Upper lobe of right lung (tissue), 1 donor: ENCODE measurements at places on chromosomes 1 and 21. TPM values are rescaled to one million over a fixed set of nuclear protein-coding genes. Genes with fewer than 3 reads are reported as not detected.

Gene GFI1
- 5.4 TPM for total RNA-seq

- H3K4me3 ChIP-seq, result no peak overlapping the region
- no peak for DNase-seq
- H3K27ac ChIP-seq, result peak overlapping the region; percentile 38
- no peaks in the 10 kb centered on the region for H3K36me3 ChIP-seq
These were observed 164.9 kb downstream of the RERE start for GRCh38 chr1:8652467-8653046.

GRCh38 chr1:58434607-58435006 lies 111.9 kb downstream of the OMA1 start:
- H3K4me1 ChIP-seq, result peaks cover 9% of the 10 kb centered on the region
- no peaks in the 10 kb centered on the region for H3K36me3 ChIP-seq
- H3K4me3 ChIP-seq, result no peak overlapping the region
- no peak overlapping the region for H3K27ac ChIP-seq
- DNase-seq, result no peak
- no peaks in the 10 kb centered on the region for H3K27me3 ChIP-seq

DNA sequence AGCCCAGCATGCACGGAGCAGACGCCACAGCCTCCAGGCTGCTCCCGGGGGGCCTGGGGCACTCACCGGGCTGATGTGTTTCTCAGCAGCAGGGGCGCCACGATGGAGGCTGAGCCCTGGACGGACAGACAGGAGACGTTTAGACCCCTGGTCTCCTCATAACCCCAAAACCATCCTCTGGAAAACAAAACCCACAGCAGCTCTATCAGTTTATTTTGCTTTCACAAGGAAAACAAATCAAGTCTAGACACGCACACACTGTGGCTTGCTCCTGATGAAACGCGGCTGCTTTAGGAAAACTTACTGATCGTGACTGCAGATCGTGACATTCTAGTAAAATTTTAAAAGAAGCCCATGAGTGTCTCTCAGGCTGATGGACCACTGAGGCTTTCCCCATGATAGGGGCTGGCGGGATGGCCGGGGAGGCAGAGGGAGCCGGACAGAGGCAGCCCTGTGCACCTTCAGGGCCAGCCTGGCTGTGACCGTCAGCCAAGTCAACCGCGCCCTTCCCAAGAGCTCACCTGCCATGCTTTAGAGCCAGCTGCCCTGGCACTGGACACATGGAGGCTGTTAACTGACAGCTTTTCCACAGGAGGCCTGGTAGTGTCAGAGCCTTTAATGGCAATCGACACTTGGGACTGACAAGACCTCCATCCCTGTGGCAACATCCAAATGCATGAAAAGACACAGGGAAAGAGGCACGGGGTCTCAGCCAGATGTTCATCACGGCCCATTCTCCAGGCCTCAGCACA lies 5.2 kb downstream of the POFUT2 start:
- H3K36me3 ChIP-seq, result peaks cover 74% of the 10 kb centered on the region
- H3K27me3 ChIP-seq, result no peaks in the 10 kb centered on the region
- no peak overlapping the region for H3K27ac ChIP-seq
- H3K4me1 ChIP-seq, result peaks cover 8% of the 10 kb centered on the region
- H3K4me3 ChIP-seq, result no peak overlapping the region

- peaks cover 5% of the 10 kb centered on the region for H3K27me3 ChIP-seq
- H3K4me1 ChIP-seq, result no peaks in the 10 kb centered on the region
- H3K36me3 ChIP-seq, result no peaks in the 10 kb centered on the region
- no peak overlapping the region for H3K27ac ChIP-seq
These were observed 1.5 kb downstream of the FCRL4 start for GRCh38 chr1:157596384-157596783.

GRCh38 chr1:109193653-109194590 lies 19.8 kb upstream of the SARS1 start:
- peak; percentile 69 for DNase-seq
- no peaks in the 10 kb centered on the region for H3K36me3 ChIP-seq
- peaks cover 24% of the 10 kb centered on the region for H3K4me1 ChIP-seq
- H3K27ac ChIP-seq, result no peak overlapping the region
